Esophagus muscularis mucosa (tissue), 4 donors: ENCODE measurements at places on chromosomes 5 and 9. TPM values are rescaled to one million over a fixed set of nuclear protein-coding genes. Genes with fewer than 3 reads are reported as not detected.

DNA sequence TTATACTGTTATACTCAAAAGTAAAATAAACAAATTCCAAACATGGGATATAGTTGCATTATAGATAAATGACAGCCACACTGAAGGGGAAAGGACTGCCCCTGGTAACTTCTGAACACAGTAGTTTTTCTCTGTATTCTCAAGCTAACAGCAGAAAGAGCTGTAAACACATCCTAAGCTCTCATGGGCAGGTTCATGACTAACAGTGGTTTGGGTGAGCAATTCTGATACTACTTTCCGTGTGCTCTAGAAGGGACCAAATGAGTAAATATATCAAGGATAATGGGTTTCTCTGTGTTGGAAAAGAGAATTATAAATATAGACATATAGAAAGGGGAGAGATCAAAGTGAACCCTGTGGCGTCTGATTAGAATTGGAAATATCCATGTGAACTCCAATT lies 2.2 kb upstream of the LCN6 start:
- H3K27me3 ChIP-seq, result no peaks in the 10 kb centered on the region
- DNase-seq, result no peak
- no peak overlapping the region for H3K4me3 ChIP-seq
- H3K36me3 ChIP-seq, result no peaks in the 10 kb centered on the region

The NMUR2 gene
- not detected for total RNA-seq

The LEAP2 gene
- 0.26 TPM for total RNA-seq

The TNFSF15 gene
- 0.83 TPM for total RNA-seq

The CDC20B gene
- total RNA-seq, result not detected

DNA sequence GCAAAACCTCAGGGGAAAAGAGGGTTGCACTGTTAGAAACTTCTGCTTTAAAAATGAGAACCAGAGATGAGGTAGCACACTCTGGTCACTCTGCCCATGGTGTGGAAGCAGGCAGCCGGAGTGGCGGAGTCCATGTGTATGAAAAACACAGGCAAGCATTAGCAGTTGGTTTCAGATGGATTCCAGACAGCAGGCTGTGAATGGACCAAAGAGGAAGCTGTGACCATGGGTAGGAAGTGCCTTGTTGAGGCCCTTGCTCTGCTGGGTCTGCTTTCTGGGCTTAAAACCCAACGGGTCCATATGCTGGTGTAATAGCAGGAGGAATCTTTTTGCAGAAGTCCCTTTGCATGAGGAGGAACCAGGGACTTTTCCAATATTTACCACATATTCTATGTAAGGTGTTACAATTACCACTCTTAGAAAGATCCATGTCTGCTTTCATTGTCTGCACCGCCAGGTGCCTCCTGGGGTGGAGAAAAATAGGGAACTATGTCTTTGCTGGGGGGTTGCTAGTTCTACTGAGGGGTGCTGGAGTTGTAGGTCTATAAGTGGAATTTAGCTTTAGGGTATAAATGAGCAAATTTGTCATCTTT lies 77.0 kb downstream of the ANKRD55 start:
- H3K4me1 ChIP-seq, result peaks cover 30% of the 10 kb centered on the region
- H3K27me3 ChIP-seq, result no peaks in the 10 kb centered on the region
- no peaks in the 10 kb centered on the region for H3K36me3 ChIP-seq
- H3K4me3 ChIP-seq, result no peak overlapping the region

DNA sequence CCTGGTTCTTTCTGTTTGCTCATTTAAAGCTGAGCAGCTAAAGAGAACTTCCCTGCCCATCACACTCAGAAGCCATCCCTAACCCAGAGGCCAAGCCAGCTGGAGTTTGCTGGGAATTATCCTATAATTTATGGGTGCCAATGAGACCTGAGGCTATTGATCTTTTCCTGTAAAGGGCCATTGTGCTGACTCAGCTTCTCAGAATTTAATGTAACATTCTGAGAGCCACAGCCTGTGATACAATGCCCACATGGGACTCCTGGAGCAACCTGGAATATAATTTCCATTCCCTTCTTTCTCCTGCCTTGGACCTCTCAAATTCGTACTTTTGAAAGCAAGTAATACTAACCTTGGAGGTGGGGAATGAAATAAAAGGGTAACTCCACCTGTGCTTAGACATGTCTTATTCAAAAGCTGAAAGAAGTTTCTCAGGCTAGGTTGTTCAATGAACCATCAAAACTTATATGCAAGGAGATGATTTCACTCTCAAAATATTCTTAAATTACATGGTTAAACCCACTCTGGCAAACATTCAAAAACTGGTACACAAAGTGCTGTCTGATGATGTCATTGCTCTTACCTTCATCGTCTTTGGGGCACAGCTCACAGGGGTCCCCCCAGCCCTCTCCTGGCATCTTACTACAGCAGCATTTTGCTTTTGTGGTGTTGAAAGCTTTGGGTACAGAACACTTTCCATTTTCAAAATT lies 206.7 kb downstream of the SLC12A2 start:
- no peak overlapping the region for H3K27ac ChIP-seq
- H3K36me3 ChIP-seq, result peaks cover 25% of the 10 kb centered on the region
- DNase-seq, result no peak
- H3K4me1 ChIP-seq, result no peaks in the 10 kb centered on the region
- no peaks in the 10 kb centered on the region for H3K27me3 ChIP-seq

- no peaks in the 10 kb centered on the region for H3K27me3 ChIP-seq
- H3K36me3 ChIP-seq, result no peaks in the 10 kb centered on the region
- DNase-seq, result no peak
- peak overlapping the region; percentile 44 for H3K27ac ChIP-seq
- no peak overlapping the region for H3K4me3 ChIP-seq
- peaks cover 38% of the 10 kb centered on the region for H3K4me1 ChIP-seq
Measured at GRCh38 chr9:93505541-93506132, 52.3 kb upstream of the FAM120AOS start.

The STK32A gene
- total RNA-seq, result 1.2 TPM

The CARD9 gene
- 2.0 TPM for total RNA-seq

The GOLGA1 gene
- total RNA-seq, result 26.5 TPM
